ENCODE measurements at places on chromosomes 1 and 21. TPM values are rescaled to one million over a fixed set of nuclear protein-coding genes. Genes with fewer than 3 reads are reported as not detected.

ASCL5 gene
- not detected for total RNA-seq

RUNX3 gene
- 1.8 TPM for total RNA-seq

TSNAX gene
- 32.3 TPM for total RNA-seq

MYOG gene
- total RNA-seq = not detected

TCP10L gene
- 0.40 TPM for total RNA-seq

DCST2 gene
- total RNA-seq = 0.36 TPM

DNA sequence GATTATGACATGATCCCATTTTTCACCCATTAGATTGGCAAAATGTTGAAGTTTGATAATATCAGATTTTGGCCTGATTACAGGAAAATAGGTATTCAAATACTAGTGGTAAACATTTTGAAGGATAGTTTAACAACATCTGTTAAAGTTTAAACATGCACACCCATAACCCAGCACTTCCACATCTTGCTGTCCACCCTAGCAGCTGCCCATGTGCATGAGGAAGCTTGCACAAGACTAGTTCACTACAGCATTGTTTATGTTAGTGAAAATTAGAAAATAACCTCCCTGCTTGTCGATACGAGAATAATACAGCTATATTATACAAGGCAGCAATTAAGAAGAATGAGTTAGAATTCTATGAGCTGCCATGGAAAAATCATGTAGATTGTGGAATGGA is 127.6 kb downstream of the C1orf21 start:
- no peaks in the 10 kb centered on the region for H3K27me3 ChIP-seq
- H3K4me3 ChIP-seq = no peak overlapping the region
- DNase-seq = no peak
- no peak overlapping the region for H3K27ac ChIP-seq
- no peaks in the 10 kb centered on the region for H3K4me1 ChIP-seq

- no peak for DNase-seq
- no peak overlapping the region for H3K4me3 ChIP-seq
- H3K27ac ChIP-seq = no peak overlapping the region
- peaks cover 46% of the 10 kb centered on the region for H3K27me3 ChIP-seq
Measured at GRCh38 chr1:169443923-169444322, 16.6 kb upstream of the CCDC181 start.

DNA sequence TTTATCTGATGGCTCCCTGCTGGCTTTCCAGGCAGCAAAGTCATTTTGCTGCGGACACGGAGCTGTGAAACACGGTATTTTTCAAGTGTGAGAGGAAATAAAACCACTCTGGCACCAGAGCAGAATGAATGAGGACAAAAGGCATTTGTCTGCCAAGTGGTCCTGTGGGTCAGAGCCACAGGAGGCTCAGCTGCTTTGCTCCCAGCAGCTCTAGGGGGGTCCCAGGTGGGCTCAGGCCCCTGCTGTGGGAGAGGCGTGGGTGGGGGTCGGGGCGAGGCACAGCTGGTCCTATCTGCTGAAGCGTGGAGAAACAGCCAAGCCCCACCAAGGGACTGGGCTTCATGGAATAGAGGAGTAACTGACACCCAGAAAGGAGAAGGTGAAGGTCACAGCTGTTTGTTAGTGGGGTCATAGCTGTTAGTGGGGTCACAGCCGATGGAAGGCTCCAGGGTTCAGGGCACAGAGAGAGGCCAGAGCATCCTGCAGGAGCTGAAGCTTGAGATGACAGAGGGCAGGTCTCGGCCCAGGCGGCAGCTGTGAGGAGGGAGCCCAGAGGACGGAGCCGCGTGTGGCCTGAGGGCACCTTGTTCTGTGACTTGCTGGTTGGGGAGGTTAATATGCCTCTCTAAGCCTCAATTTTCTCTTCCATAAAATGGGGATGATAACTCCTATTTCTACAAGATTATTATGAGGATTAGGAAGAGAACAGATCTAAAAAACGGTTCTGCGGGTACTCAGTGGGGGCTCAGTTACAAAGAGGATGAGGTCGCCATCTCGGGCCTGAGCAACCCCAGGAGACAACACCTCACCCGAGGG is 7.1 kb downstream of the KIF17 start:
- H3K27me3 ChIP-seq = no peaks in the 10 kb centered on the region
- H3K4me1 ChIP-seq = no peaks in the 10 kb centered on the region
- no peak overlapping the region for H3K4me3 ChIP-seq
- no peaks in the 10 kb centered on the region for H3K36me3 ChIP-seq
- DNase-seq = no peak
- no peak overlapping the region for H3K27ac ChIP-seq

DNA sequence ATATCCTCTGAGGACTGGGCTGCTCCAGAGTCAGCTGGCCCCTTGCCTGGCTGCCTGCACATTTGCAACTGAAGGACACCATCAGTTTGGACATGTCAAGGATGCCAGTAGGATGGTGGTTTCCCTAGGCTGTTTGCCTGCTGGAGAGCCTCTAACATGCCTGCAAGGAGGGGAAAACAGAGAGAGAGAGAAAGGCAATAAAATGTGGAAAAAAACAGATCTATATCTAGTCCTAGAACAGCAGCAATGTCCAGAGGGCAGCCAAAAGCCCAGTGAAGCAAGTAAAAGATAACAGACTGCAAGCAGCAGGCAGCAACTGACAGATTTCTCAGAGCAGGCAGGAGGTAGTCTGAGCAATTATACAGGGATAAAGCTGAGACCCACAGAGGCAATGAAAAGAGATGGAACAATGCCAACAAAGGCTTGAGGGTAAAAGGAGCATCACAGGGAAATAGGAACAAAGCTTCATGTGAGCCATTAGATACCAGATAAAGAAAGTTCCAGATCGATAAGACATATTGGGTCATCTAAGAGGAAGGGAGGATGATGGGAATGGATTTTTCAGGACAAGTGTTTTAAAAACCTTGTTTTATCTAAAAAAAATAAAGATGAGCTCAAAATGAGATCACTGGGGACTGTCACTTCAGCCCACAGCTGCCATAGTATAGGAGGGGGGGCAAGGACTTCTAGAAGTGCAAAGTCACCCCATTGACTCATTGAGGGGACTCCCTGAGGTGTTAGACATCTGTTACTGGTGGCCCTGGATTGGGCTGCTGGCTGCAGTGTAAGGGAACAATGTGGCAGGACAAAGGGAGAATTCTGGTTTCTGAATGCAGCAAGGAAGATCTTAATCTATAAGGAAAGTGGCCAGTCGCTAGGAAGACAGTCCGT is 38.6 kb upstream of the GADD45A start:
- H3K4me3 ChIP-seq = no peak overlapping the region
- no peaks in the 10 kb centered on the region for H3K36me3 ChIP-seq
- no peak overlapping the region for H3K27ac ChIP-seq
- no peaks in the 10 kb centered on the region for H3K27me3 ChIP-seq

- no peak overlapping the region for H3K4me3 ChIP-seq
- H3K36me3 ChIP-seq = no peaks in the 10 kb centered on the region
- no peaks in the 10 kb centered on the region for H3K4me1 ChIP-seq
- H3K27me3 ChIP-seq = peaks cover 9% of the 10 kb centered on the region
- no peak overlapping the region for H3K27ac ChIP-seq
Measured at GRCh38 chr1:157646144-157646543, 48.3 kb upstream of the FCRL4 start.

- peak overlapping the region; percentile 63 for H3K27ac ChIP-seq
- H3K4me1 ChIP-seq = peaks cover 51% of the 10 kb centered on the region
- no peak overlapping the region for H3K4me3 ChIP-seq
- H3K36me3 ChIP-seq = no peaks in the 10 kb centered on the region
- H3K27me3 ChIP-seq = no peaks in the 10 kb centered on the region
- no peak for DNase-seq
Measured at GRCh38 chr1:27136998-27137542, 17.9 kb downstream of the SLC9A1 start.

GRCh38 chr1:237748171-237748960 is 142.4 kb downstream of the ZP4 start:
- H3K4me1 ChIP-seq = no peaks in the 10 kb centered on the region
- H3K36me3 ChIP-seq = no peaks in the 10 kb centered on the region
- H3K4me3 ChIP-seq = no peak overlapping the region
- H3K27me3 ChIP-seq = peaks cover 3% of the 10 kb centered on the region
- DNase-seq = no peak

GRCh38 chr1:93690921-93691789 is 9.5 kb upstream of the BCAR3 start:
- H3K27me3 ChIP-seq = no peaks in the 10 kb centered on the region
- H3K4me3 ChIP-seq = no peak overlapping the region
- H3K27ac ChIP-seq = no peak overlapping the region
- H3K4me1 ChIP-seq = no peaks in the 10 kb centered on the region
- DNase-seq = no peak

DNA sequence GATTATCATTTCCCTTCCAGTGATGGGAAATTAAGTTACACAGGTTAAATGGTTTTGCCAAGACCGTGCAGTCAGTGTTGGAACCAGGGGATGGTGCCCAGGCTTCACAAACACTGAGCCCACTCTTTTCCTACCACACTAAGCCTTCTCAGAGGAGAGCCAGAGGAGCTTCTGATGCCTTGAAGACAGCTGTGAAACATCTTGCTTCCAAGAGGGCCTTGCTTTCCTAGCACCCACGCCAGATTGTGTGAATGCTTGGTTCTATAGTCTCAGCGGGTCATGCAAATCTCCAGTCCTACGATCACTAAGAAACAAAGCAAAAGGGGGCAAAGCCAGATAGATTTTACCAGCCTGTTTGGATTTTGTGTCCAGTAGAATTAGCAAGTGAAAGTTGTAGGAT is 187.5 kb downstream of the DHRS3 start:
- no peaks in the 10 kb centered on the region for H3K27me3 ChIP-seq
- no peak overlapping the region for H3K4me3 ChIP-seq
- DNase-seq = no peak
- no peak overlapping the region for H3K27ac ChIP-seq
- peaks cover 17% of the 10 kb centered on the region for H3K36me3 ChIP-seq

- peak within 1 kb of the TSS; percentile 73 for H3K27ac ChIP-seq
- no peaks in the 10 kb centered on the region for H3K36me3 ChIP-seq
- H3K4me3 ChIP-seq = peak within 1 kb of the TSS; percentile 81
- DNase-seq = no peak
- H3K27me3 ChIP-seq = peaks cover 66% of the 10 kb centered on the region
Measured at GRCh38 chr21:33025489-33026442, at the start of gene OLIG2. TSS of gene OLIG2 (plus strand) at chr21:33025935. CDS start at chr21:33026863, 928 bp downstream.

DNA sequence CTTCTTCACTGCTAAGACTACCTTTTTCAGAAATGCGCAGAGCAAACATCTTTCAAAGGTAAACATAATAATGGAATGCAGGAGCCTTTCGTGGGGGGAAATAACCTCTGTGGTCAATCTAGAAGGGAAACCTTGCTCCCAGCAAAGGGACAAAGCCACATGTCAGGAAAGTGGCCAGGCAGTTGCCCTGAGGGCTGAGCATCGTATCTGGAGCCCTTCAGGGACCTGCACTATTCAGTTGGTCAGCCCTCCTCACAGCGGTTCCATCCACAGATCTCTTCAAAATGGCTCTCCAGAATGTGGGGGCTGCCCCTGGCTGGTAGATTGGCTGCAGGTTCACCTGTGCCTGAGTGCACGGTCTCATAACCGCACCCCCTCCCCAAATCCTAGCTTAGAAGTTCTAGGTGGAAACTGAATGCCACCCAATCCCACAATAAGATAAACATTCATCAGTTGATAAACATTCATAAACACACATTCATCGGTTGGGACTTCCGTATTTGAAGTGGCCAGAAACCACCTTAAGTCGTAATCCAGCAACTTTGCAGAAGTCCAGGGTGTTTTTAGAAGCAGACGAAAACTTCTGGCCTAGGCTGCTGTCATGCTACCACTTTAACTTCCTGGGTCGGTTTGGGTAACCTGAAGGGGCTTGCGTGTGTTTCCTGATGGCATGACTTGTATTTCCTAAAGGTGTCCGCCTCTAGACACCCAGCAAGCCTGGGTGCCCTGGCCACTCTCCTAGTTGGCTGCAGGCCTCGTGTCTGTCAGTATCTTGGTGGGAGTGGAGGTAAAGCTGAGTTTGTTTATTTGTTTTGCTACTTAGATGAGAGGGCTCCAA is 50.5 kb downstream of the RASSF5 start:
- no peak for DNase-seq
- no peaks in the 10 kb centered on the region for H3K36me3 ChIP-seq
- peak overlapping the region; percentile 69 for H3K4me3 ChIP-seq
- H3K4me1 ChIP-seq = peaks cover 22% of the 10 kb centered on the region
- H3K27me3 ChIP-seq = peaks cover 18% of the 10 kb centered on the region

DNA sequence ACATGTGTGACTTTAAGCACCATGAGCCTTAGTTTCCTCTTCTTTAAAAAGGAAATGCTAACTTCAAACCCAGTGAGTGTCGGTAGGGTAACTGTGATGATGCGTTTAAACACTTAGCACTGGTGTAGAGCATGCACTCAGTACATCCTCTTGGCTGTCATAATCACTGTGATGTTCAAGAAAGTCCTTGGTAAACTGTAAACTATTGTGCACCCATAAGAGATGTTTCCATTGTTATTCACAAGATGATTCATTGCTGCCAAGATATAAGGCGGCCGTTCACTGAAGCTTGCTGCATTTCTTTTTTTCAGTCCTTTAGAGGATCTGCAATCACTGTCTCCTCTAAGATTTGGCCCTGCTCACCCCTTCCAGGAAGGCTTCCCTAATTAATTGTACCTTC is 61.8 kb upstream of the DAB1 start:
- H3K4me3 ChIP-seq = no peak overlapping the region
- no peaks in the 10 kb centered on the region for H3K36me3 ChIP-seq
- H3K4me1 ChIP-seq = peaks cover 11% of the 10 kb centered on the region
- DNase-seq = no peak
- H3K27ac ChIP-seq = no peak overlapping the region

- peaks cover 15% of the 10 kb centered on the region for H3K36me3 ChIP-seq
- H3K27ac ChIP-seq = peak overlapping the region; percentile 46
- peaks cover 24% of the 10 kb centered on the region for H3K4me1 ChIP-seq
Measured at GRCh38 chr1:246782120-246782900, 58.1 kb downstream of the SCCPDH start.

DNA sequence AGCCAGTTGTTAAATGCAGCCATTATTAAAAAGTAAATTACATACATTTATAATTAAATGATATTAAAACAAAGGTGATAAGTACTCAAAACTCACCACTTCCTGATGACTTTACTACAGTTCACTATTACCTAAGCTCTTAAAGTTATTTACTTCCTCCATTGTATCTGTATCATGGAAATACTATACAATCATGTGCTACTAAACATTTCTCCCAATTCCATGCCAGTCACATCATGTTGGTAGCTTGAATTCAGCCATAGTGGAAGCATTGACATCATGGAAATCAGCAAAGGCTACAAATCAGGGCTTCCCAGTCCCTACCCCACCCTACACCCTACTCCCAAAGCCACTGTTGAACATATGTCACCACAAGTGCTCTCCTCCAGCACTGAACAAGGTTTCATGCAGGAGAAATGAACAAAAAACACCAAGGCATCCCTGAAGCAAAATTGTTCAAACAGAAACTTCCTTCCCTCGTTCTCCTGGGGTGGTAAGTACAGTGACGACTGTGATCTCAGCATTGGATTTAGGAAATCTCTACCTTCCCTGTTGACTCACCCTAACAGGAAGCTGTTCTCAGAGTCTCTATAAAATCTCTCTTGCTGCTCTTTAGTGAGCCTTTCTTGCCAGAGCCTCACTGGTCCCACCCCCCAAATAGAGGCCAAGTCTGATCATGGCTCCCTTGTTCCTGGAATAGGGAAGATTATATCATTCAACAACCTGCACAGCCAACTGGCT is 12.7 kb downstream of the VSIG8 start:
- H3K27me3 ChIP-seq = no peaks in the 10 kb centered on the region
- H3K27ac ChIP-seq = no peak overlapping the region
- peaks cover 25% of the 10 kb centered on the region for H3K4me1 ChIP-seq
- no peak for DNase-seq

- H3K36me3 ChIP-seq = no peaks in the 10 kb centered on the region
- DNase-seq = no peak
- no peak overlapping the region for H3K27ac ChIP-seq
- H3K27me3 ChIP-seq = peaks cover 16% of the 10 kb centered on the region
- H3K4me1 ChIP-seq = no peaks in the 10 kb centered on the region
- H3K4me3 ChIP-seq = no peak overlapping the region
Measured at GRCh38 chr1:6025269-6026094, 20.2 kb upstream of the KCNAB2 start.
